ENCODE measurements at places on chromosomes 4 and X. TPM values are rescaled to one million over a fixed set of nuclear protein-coding genes. Genes with fewer than 3 reads are reported as not detected.
A peak's percentile ranks its signal among the peaks of the same experiment; 100 is the strongest.

Gene TLR10
- 0.17 TPM for total RNA-seq

- DNase-seq: no peak
- H3K36me3 ChIP-seq: peaks cover 4% of the 10 kb centered on the region
- no peak overlapping the region for H3K27ac ChIP-seq
- peaks cover 8% of the 10 kb centered on the region for H3K4me1 ChIP-seq
- no peak overlapping the region for H3K4me3 ChIP-seq
Measured at GRCh38 chrX:110015915-110016314, 13.0 kb downstream of the TMEM164 start.

Gene BRCC3
- 15.4 TPM for total RNA-seq

DNA sequence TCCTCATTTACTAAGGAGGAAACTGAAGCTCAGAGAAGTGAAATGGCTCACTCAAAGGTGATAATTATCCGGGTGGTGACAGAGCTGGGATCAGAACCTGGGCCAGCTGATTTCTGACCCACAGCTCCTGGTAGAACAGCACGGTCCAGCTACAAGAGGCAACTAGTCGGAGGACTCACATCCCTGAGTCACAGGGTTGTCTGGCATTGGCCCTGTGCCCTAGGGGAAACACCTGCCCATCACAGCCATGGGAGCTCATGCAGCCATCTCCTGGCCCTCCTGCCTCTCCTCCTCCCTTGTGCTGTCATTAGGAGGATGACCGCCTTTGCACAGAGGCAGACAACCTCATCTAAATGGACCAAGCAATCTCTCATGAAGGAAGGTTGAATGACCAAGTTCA lies 115.2 kb upstream of the TSPAN5 start:
- H3K4me3 ChIP-seq: no peak overlapping the region
- H3K4me1 ChIP-seq: peaks cover 4% of the 10 kb centered on the region
- no peaks in the 10 kb centered on the region for H3K36me3 ChIP-seq
- no peaks in the 10 kb centered on the region for H3K27me3 ChIP-seq
- DNase-seq: no peak

Gene WAS
- total RNA-seq: 77.8 TPM

Gene NSUN7
- total RNA-seq: 0.19 TPM

DNA sequence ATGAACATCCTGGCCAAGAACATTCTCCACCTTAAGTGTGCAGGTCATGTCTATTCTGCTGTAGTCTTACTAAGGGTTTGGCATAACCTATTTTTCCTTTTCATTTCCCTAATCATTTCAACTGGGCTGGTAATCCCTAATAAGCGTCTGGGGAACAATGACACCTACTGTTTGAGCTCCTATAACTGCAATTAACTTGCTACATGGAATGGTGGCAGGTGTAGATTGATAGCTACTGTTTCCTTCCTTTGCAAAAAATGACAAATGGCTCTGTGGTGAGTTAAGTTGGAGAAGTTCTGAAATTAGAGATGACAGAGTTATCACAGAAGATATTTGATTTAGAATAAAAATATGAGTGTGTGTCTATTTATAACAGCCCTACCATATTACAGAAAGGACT lies 104.5 kb upstream of the NAP1L5 start:
- DNase-seq: no peak
- no peak overlapping the region for H3K4me3 ChIP-seq
- peaks cover 3% of the 10 kb centered on the region for H3K36me3 ChIP-seq

DNA sequence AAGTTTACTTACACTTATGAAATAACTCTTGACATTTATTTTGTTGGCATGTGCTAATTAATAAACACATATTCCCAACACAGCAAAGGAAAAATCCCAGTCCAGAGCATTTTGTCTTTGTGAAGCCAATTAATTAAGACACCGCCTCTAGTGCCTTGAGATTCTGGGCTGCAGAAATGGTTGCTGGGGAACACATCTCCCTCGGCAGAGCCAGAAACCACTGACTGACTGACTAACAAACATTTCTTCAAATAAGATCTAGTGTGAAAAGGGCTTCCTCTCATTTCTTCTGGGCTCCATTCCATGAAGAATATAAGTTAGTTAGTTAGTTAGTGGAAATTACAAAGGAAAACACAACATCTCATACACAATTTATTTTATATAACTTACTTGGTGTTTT lies 28.4 kb upstream of the NAP1L5 start:
- no peak overlapping the region for H3K4me3 ChIP-seq
- H3K4me1 ChIP-seq: no peaks in the 10 kb centered on the region
- H3K27ac ChIP-seq: no peak overlapping the region

- H3K4me1 ChIP-seq: no peaks in the 10 kb centered on the region
- H3K36me3 ChIP-seq: no peaks in the 10 kb centered on the region
- no peak overlapping the region for H3K27ac ChIP-seq
- no peak for DNase-seq
- peaks cover 14% of the 10 kb centered on the region for H3K27me3 ChIP-seq
Measured at GRCh38 chr4:74942918-74943253, 10.0 kb downstream of the PARM1 start.

GRCh38 chrX:79444694-79445210 lies 77.6 kb upstream of the ITM2A start:
- H3K27me3 ChIP-seq: no peaks in the 10 kb centered on the region
- no peaks in the 10 kb centered on the region for H3K4me1 ChIP-seq
- H3K36me3 ChIP-seq: no peaks in the 10 kb centered on the region
- DNase-seq: no peak

DNA sequence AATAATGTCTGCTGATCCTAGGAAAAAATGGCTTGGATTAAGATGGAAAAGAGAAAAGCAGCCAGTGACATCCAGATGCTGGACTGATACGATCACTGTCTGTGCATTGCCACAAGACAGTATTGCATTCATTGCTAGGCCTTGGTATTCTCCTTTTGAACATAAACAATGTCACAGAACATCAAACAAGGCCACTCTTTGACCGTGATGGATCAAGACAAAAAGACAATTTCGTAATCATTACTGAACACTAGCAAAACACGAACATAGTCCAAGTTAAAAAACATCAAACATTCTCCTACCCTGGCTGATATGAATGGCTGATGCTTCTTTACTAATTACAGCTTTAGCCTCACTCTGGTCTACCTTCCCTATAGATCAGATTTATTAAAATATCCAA lies 374.1 kb upstream of the CXorf51B start:
- H3K4me1 ChIP-seq: no peaks in the 10 kb centered on the region
- no peak for DNase-seq
- no peak overlapping the region for H3K4me3 ChIP-seq
- H3K36me3 ChIP-seq: no peaks in the 10 kb centered on the region

DNA sequence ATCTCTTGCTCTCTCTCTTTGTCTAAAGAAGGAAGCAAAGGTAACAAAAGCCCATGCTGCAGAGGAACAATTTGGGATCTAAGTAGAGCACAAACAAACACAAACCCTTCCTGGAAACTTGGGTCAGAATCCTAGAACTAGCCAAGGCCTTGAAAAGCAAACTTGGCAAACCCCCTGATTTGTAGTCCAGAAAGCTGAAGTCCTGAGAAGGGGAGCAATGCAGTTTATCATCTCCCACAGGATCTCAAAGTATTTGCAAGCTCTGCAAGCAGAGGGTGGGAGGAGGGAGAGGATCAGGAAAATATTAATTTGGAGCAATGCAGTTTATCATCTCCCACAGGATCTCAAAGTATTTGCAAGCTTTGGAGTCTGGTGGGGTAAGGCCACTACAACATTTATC lies 379.5 kb upstream of the FGF13 start:
- DNase-seq: no peak
- H3K4me1 ChIP-seq: no peaks in the 10 kb centered on the region
- H3K27me3 ChIP-seq: no peaks in the 10 kb centered on the region

DNA sequence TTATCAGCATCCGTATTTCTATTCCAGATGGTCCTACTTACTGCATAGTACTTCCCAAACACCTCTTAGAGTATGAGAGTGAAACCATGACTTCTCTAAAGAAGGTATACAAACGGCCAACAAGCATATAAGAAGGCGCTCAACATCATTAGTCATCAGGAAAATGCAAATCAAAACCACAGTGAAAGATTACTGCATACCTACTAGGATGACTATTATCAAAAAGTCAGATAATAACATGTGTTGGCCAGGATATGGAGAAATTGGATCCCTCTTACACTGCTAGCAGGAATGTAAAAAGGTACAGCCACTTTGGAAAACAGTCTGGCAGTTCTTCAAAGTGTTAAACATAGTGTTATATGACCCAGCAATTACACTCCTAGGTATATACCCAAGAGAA lies 215.3 kb upstream of the CXorf66 start:
- no peak for DNase-seq
- H3K4me3 ChIP-seq: no peak overlapping the region
- no peaks in the 10 kb centered on the region for H3K36me3 ChIP-seq
- H3K27me3 ChIP-seq: no peaks in the 10 kb centered on the region
- H3K27ac ChIP-seq: no peak overlapping the region
- H3K4me1 ChIP-seq: no peaks in the 10 kb centered on the region

DNA sequence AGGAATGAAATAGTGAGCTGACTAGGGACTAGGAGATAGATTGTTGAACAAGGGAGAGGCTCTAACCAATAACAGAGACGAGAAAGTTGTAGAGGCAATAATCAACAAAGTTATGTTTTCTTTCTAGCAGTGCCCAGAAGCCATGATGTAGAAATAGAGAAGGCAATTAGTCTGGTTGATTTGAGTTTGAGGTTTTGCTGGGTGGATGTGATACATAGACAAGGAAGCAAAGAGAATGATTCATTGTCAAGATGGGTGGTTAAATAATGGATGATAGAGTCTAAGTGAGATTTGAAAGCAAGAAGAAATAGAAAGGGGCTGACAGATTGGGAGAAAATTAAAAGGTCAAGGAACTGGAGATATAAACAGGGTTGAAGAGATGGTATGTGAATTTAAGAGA lies 11.2 kb downstream of the RBM41 start:
- H3K36me3 ChIP-seq: peaks cover 26% of the 10 kb centered on the region
- no peaks in the 10 kb centered on the region for H3K27me3 ChIP-seq
- H3K27ac ChIP-seq: peak overlapping the region; percentile 47
- H3K4me1 ChIP-seq: peaks cover 10% of the 10 kb centered on the region
- no peak overlapping the region for H3K4me3 ChIP-seq

Gene CFAP299
- not detected for total RNA-seq

DNA sequence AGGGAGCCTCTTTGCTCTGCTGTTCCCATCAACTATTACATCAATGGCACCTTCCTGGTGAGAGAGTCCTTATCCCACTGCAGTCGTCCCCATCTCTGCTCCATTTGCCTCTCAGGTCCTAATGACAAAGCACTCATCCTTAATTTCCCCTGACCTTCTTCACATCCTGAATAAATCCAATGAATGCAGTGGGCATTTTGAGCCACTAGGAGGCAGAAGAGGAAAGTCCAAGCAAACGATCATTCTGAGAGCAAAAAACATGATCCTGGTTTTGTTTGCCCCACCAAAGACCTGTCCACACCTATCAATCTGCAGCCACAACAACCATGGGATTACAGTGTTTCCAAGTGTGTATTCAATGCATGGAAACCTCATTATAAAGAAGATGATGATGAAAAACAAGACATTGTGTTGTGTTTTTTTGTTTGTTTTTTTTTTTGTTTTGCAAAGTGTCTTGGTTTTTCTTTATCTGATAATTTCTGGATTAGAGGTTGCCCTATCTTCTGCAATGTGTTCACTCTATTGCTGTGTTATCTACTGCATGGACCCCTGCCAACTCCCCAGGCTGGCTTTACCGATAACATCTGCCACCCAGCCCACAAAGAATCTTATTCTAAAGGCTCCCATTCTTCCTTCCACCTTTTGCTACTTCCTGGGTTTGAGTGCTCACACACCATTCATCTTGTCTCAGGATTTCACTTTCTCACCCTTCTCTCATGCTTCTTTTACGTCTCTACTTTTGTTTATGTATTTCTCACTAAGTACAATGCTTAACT lies 207.2 kb downstream of the NLGN4X start:
- peaks cover 3% of the 10 kb centered on the region for H3K27me3 ChIP-seq
- H3K4me3 ChIP-seq: no peak overlapping the region
- no peaks in the 10 kb centered on the region for H3K36me3 ChIP-seq
- H3K27ac ChIP-seq: no peak overlapping the region
- peak; percentile 41 for DNase-seq

Gene CAPN6
- not detected for total RNA-seq

- H3K4me1 ChIP-seq: no peaks in the 10 kb centered on the region
- H3K4me3 ChIP-seq: no peak overlapping the region
- no peaks in the 10 kb centered on the region for H3K27me3 ChIP-seq
Measured at GRCh38 chrX:104712515-104712914, 146.5 kb downstream of the IL1RAPL2 start.

Gene CNOT6L
- total RNA-seq: 108 TPM

DNA sequence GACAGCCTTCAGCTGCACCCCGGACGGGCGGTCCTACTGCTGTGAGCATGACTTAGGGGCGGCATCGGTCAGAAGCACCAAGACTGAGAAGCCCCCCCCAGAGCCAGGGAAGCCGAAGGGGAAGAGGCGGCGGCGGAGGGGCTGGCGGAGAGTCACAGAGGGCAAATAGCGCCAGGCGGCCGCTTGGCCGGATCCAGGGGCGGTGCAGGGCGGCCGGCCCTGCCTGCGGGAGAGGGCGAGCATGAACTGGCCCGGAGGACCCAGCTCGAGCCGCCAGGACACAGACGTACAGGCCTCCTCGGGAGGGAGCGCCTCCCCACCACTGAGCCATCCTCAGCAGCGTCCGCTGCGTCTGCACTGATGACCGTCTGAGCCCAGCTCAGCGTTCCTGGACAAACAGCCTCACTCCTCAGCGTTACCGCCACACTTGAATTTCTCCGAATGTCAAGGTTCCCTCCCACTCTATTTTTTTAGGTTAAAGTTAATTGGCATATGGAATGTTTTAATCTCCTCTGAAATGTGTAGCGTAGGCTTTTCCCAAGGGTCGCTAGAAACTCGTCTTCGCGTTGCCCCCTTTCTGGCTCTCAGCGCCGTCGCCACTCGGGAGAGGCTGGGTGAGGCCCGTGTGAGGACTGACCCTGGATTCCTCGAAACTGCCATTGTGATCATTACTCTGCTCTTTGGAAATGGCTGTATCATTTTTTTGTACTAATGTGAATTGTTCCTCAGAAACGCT lies 29.9 kb downstream of the NELFA start:
- peaks cover 47% of the 10 kb centered on the region for H3K36me3 ChIP-seq
- no peak for DNase-seq
- H3K4me3 ChIP-seq: no peak overlapping the region
- H3K27ac ChIP-seq: no peak overlapping the region

Gene ZCCHC4
- 11.9 TPM for total RNA-seq

GRCh38 chr4:27964095-27964494 lies 1103.5 kb downstream of the STIM2 start:
- no peaks in the 10 kb centered on the region for H3K27me3 ChIP-seq
- H3K27ac ChIP-seq: no peak overlapping the region
- H3K36me3 ChIP-seq: no peaks in the 10 kb centered on the region
- DNase-seq: no peak
- no peak overlapping the region for H3K4me3 ChIP-seq

GRCh38 chrX:110691446-110691845 lies 104.2 kb downstream of the CHRDL1 start:
- no peak overlapping the region for H3K4me3 ChIP-seq
- no peak overlapping the region for H3K27ac ChIP-seq
- H3K4me1 ChIP-seq: no peaks in the 10 kb centered on the region
- H3K27me3 ChIP-seq: no peaks in the 10 kb centered on the region
- H3K36me3 ChIP-seq: no peaks in the 10 kb centered on the region
- DNase-seq: no peak

Gene CXCR3
- 2.5 TPM for total RNA-seq
